ENCODE measurements at places on chromosomes 3 and 15.

DNA sequence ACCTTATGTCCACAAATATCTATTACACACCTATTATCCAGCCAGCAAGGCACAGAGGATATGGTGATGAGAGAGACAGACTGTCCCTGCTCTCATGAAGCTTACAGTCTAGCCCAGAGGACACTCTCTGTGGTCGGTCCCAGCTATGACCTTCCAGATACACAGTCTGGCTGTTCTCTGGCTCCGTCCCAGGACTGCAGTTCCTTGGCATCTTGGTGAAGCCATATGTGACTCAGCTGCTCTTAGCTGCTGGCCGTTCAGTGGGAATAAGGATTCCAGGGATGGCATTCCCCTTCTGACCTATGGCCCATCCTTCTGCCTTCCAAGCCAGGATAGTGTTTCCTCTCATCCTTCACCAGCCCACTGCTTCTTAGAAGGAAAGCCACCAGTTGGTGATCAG, 30.8 kb downstream of the MEX3B start:
- DNase-seq, result no peak

DNA sequence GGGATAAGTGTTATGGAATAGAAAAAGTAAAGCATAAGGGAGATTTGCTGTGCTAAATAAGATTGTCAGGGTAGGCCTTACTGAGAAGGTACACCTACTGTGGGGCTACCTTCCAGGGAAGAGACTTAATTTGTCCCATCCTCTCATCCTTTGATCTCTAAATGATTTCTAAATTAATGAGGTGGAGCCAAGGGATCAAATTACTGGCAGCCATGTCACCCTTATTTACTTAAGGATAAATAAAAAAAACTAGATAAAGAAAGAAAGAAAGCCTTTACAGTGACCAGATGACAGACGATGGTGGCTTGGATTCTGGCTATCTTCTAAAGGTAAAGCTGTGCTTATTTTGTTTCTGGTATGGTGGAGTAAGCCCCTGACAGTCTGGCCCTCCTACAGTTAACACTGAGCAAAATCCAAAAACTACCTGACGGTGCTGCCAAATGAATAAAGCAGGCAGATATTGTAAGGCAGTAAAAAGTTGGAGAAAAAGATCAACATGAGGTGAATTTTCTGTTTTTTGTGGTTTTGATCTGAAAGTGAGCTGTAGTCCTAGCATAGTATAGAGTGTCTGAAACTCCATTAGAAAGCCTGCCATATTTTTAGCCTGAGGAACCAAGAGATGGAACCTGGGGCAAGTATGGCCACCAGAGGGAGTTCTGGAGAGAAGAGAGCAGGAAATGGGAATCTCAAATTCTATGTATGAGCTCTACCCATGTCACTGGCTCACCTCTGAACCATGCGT, 285.1 kb upstream of the MANF start:
- DNase-seq, result no peak

GRCh38 chr15:87317900-87318299, 938.6 kb downstream of the NTRK3 start:
- no peak for DNase-seq

GRCh38 chr3:46609944-46610722, 2.2 kb upstream of the FAM240A start:
- DNase-seq, result no peak

DNA sequence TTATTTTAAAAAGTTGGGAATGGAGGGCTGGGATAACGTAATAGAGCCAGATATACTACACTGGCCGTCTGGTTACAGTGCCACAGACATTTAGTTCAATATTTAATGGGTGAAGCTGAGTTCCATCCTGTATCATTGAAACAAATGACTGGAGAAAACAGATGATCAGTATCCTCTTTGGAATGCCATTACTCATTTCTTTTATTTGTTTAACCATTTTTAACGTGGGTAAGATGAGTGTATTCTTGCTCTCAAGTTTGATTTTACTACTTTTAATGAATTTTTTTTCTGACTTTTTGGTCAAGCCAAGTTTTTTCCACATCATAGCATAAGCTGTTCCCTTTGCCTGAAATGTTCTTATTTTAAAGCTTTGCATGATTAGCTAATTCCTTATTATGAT, 53.9 kb upstream of the GRM7 start:
- DNase-seq, result no peak

GRCh38 chr3:155446366-155446765, 152.9 kb upstream of the STRIT1 start:
- DNase-seq, result no peak

DNA sequence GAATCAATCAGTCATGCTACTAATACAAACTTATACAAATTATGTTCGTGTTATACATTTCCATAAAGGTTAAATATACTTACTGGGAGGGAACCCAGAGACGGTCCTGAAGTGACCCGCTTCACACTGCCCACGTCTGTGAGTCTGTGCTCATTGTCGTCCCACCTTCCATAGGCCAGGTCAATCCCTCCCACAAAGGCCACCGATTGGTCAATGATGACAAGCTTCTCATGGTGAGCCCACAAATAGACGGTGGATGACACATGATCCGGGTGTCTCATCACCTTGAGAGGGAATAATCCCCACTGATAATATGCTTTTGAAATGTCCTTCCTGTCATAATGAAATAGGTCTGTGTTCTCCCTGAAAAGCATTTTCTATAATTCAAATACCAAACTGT, 121.7 kb downstream of the PLD1 start:
- DNase-seq, result no peak

- no peak for DNase-seq
Measured at GRCh38 chr3:149575213-149575960, 82.4 kb downstream of the WWTR1 start.

DNA sequence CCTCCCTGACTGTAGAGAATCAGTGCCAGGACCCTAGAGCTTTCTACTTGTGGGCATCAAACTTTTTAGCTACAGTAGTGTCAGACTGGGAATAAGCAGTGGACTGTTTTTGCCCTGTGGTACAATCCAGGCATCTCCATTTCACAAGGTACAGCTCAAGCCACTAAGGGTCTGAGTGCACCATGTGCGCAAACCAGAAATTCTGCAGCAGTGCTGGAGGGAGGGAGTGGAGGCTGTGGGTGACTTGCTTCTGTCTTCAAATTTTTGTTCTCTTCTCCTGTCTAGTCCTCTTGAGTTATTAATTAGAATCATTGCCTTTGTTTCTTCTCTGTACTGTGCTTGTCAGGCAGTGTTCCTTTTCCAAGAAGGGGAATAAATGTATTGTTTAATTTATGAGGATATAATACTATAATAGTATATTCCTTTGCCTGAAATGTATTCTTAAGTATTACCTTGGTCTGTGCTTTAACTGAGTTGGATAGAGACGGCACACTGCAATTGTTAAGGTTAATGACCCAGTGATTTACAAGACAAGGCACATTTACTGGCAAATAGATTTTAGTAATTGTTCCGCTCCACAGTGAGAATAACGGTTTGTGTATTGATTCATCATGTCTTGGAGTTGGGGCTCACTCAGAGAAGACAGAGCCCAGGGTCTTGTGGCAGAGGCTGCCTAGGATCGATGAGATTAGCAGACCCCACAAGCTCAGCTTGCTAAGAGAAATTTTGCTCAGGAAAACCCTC, 390.6 kb upstream of the CFAP20DC start:
- DNase-seq, result no peak

GRCh38 chr3:6416049-6416661, 444.8 kb upstream of the GRM7 start:
- DNase-seq, result no peak

DNA sequence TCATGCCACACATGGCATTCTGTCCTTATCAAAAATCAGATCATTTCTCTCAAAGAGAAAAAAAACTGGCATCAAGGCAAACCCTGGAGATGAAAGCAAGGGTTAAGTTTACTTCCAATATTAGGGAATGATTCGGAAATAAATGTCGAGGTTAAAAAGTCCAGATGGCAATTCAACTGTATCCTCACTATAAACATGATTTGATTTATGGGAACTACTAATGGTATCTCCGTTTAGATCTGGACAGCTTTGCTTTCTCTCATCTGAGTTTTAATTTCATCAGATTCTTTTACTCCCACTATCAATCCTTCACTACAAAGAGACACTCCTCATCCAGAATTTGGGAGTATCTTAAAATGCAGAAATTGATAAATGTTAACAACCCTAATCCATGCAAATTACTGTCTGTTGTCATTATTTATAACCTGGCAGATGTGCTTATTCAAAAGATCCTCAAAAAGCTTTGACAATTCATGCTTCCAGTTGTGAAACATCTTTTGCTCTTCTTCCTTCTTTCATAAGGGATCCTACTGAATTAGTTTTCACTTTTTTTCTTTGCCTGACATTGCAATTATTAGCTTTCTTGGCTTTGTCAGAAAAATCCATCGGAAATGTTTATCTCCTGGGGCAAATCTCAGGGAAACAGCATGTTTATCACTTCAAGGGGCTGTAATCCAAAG, 903.2 kb downstream of the MCTP2 start:
- DNase-seq, result no peak

GRCh38 chr3:155960060-155960459, 89.6 kb downstream of the GMPS start:
- DNase-seq, result no peak

DNA sequence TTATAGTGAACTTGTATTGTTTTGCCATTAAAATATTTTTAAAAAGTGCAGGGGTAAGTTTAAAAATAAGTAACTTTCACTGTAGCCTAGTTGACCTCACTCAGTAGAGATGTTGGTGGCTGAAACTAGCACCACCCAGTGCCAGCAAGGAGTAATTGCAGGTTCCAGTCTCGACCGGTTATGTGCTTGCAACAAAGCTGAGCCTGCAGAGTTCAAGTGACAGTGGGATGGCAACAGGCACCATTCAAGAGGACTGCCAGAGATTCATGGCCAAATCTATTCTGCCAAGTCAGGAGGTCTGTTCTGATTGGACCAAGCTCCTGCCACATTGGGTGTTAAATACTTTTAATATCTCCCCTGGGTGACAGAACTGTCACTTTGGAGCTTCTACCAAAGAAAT, 2.7 kb downstream of the ADAMTS7 start:
- DNase-seq, result no peak

DNA sequence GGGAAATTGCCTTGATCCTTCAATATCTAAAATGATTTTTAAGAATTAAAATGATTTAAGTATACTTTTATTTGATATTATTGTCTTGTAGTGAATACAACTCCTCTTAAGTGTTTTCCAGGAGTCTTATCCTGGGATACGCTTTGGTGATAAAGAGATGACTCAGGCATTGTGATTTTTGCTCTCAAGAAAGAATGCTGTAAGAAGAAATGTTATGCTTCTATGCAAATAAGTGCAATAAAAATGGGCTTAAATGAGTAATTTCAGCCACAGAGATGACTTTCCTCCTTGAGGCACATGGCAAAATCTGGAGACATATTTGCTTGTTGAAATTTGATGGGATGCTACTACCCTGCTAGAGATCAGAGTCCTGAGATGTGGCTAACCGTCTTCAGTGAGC, 358.6 kb upstream of the BCHE start:
- no peak for DNase-seq

DNA sequence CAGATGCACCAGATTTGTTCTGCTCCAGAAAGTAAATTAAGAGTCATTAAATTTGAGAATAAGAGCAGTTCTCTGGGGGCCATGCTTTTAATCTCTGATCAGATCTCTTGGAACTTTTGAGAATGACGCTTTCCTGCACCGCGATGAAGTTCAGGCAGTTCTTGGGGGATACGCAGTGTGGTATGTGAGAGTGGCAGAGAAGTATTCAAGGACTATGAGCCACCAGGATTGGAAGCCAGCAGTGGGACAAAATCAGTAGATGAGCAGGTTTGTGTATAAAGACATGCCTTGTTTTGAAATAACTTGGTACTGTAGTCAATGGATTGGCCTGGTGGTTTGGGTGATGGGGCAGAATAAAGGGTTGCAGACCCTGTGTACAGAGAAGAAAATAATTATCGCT, 483.6 kb downstream of the ERC2 start:
- no peak for DNase-seq

GRCh38 chr15:77387365-77388105, 32.4 kb downstream of the PEAK1 start:
- no peak for DNase-seq

GRCh38 chr15:52406601-52407000, 111.0 kb upstream of the MYO5C start:
- no peak for DNase-seq

- no peak for DNase-seq
Measured at GRCh38 chr15:88800026-88800425, 3.2 kb upstream of the ACAN start.

GRCh38 chr15:81254916-81255290, 58.2 kb downstream of the IL16 start:
- no peak for DNase-seq

DNA sequence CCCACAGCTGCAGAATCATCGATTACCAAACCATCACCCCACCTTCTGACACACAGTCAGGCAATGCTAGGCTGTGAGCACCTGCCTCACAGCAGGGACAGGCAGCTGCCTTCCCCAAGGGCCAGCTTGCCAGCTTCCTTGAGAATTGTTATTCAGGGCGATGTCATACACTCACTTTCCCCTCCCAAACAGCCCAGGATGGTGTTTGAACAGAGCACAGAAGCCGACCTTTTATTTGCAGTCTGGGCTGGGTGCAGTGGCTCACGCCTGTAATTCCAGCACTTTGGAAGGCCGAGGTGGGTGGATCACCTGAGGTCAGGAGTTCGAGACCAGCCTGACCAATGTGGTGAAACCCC, 84.5 kb upstream of the HERC1 start:
- no peak for DNase-seq

DNA sequence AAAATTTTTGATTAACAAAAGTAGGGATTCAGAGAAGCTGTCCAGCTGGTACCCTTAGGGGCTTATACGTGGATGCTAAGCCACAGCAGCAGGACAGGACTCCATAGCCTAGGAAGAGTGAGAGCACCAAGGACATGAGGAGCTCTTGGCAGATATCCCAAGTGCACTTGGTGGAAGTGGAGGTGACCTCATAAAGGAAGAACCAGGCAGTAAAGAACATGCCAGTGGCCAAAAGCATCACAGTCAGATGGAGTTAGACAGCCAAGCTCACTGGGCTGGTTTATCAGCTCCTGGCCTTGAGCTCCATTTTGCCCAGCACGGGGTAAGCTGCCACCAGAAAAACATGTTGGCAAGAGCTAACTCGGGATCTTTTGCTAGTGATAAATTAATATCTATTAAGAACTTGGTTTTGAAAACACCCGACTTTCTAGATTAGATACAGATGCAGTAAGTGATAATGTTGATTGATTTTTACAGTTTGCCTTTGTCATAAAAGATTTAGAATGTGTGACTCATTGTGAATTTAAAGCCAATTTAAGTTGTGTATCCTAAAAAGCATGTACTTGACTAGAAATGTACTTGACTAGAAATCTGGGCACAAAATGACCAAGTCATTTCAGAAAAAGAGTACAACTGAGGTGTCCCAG, 108.0 kb downstream of the CMSS1 start:
- no peak for DNase-seq

- no peak for DNase-seq
Measured at GRCh38 chr15:87021751-87022150, 942.1 kb downstream of the AGBL1 start.

Data from T-helper 17 cell (primary cell).